ENCODE measurements at places on chromosomes 6 and 20. TPM values are rescaled to one million over a fixed set of nuclear protein-coding genes. Genes with fewer than 3 reads are reported as not detected.

SEL1L2 gene
- not detected for total RNA-seq

LAMA2 gene
- total RNA-seq = 0.47 TPM

MAP7 gene
- 0.73 TPM for total RNA-seq

DNA sequence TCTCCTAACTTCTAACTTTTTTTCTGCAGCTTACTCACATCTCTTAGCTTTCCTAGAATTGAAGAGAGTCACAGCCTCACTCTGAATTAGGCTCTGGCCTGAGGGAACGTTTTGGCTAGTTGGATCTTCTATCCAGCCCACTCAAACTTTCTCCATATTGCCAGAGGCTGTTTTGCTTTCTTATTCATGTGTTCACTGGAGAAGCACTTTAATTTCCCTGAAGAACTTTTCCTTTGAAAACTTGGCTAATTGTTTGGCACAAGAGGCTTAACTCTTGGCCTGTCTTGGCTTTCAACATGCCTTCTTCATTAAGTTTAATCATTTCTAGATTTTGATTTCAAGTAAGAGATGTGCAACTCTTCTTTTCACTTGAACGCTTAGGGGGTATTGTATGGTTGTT, 138.2 kb upstream of the PLCB4 start:
- no peak overlapping the region for H3K27ac ChIP-seq
- H3K4me1 ChIP-seq = no peaks in the 10 kb centered on the region
- no peak overlapping the region for H3K4me3 ChIP-seq
- DNase-seq = no peak
- H3K27me3 ChIP-seq = no peaks in the 10 kb centered on the region
- no peaks in the 10 kb centered on the region for H3K36me3 ChIP-seq

DNA sequence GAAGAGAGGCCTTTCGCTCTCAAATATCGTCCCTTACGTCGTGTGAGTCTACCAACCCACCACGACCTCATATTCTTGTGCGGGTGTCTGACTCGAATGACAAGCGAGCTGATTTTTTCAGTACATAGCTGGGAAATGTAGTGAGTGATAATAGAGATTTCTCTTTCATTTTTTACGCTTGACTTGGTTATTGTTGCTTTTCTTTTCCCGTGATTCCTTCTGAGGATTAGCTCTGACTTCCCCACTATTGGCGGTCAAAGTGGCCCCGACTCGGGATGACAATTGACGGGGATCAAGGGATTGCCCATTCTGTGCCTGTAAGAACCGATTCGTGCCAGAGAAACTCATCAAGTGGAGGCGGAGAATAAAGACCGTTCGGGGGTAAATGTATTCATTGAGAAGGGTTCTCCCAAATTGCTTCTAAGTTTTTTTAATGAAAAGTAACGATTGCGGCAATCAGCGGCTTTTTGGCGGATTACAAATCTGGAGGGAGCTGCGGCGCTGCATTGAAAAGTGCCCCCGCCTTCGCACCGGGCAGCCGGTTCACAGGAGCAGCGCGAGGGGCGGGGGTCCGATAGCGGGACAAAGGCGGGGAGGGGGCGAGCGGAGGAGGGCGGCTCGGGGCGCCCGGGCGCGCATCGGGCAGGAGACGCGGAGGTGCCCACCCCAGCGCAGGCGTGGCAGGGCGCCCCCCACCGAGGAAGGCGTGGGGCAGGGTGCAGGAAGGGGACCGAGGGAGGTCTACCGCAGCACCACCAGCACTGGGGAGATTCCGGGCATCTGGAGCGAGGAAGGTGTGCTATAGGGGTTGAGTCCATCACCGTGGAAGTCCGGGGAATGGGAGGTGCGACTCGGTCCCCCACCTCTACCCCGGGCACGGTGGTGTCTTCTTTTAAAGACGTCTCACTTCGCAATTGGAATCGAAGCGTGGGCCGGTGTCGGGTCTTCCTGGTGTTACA, 44.5 kb upstream of the OSTM1 start:
- peaks cover 51% of the 10 kb centered on the region for H3K4me1 ChIP-seq
- H3K4me3 ChIP-seq = peak overlapping the region; percentile 34
- H3K27me3 ChIP-seq = peaks cover 83% of the 10 kb centered on the region
- no peaks in the 10 kb centered on the region for H3K36me3 ChIP-seq

DNA sequence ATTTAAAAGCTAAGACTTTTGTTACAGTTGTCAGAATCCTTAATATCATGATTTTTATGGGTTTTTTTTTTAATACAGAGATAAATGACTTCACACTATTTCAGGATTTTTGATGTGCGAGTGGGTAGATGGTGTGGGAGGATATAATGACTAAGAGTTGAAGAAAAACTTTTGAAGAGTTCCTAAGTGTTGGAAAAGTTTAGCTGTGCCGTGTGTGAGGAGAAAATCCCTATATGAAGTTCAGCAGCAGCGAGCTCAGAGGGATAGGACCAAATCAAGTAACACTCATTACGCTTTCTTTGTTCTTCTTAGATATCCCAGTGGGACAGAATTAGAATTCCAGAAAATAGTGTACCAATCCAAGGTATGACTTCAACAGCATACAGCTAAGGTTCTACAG, 34.1 kb downstream of the PDE10A start:
- no peaks in the 10 kb centered on the region for H3K36me3 ChIP-seq
- DNase-seq = no peak
- no peak overlapping the region for H3K27ac ChIP-seq
- H3K27me3 ChIP-seq = peaks cover 4% of the 10 kb centered on the region
- no peak overlapping the region for H3K4me3 ChIP-seq
- H3K4me1 ChIP-seq = peaks cover 10% of the 10 kb centered on the region

- H3K27ac ChIP-seq = no peak overlapping the region
- H3K27me3 ChIP-seq = no peaks in the 10 kb centered on the region
- DNase-seq = no peak
These were observed 1.3 kb upstream of the UTRN start for GRCh38 chr6:144283646-144284477.

GRCh38 chr6:44062105-44062770, 65.0 kb downstream of the MRPL14 start:
- H3K27me3 ChIP-seq = peaks cover 16% of the 10 kb centered on the region
- no peaks in the 10 kb centered on the region for H3K4me1 ChIP-seq
- H3K27ac ChIP-seq = no peak overlapping the region

DNA sequence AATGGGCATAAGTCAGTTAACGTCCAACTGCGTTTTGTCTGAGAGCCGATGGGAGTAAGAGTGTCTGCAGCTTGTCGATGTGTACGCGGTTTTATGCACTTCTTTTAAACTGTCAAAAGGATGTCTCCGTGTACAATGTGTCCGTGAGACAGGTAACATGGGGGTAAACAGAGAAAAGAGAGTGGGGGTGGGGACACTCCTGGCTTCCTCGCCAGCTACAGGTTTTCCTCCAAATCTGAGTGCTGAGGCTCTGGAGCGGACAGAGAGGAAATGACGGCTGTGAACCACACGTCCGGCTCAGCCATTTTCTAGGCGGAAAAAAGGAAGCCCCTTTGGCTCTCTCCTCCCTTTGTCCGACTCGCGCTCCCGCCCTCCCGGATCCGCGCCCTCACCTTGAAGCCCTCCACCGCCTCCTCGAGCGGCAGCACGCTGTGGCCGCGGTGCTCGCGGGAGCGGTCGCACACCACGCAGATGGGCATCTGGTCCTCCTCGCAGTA, 916 bp downstream of the TRIM27 start:
- H3K27me3 ChIP-seq = no peaks in the 10 kb centered on the region
- H3K36me3 ChIP-seq = peaks cover 34% of the 10 kb centered on the region
- peak overlapping the region; percentile 82 for H3K27ac ChIP-seq
- H3K4me3 ChIP-seq = peak overlapping the region; percentile 94

- H3K27me3 ChIP-seq = no peaks in the 10 kb centered on the region
- no peak overlapping the region for H3K27ac ChIP-seq
- no peak for DNase-seq
- no peaks in the 10 kb centered on the region for H3K36me3 ChIP-seq
- H3K4me3 ChIP-seq = no peak overlapping the region
- peaks cover 3% of the 10 kb centered on the region for H3K4me1 ChIP-seq
These were observed 394.0 kb downstream of the LAMA2 start for GRCh38 chr6:129276986-129277385.

DNA sequence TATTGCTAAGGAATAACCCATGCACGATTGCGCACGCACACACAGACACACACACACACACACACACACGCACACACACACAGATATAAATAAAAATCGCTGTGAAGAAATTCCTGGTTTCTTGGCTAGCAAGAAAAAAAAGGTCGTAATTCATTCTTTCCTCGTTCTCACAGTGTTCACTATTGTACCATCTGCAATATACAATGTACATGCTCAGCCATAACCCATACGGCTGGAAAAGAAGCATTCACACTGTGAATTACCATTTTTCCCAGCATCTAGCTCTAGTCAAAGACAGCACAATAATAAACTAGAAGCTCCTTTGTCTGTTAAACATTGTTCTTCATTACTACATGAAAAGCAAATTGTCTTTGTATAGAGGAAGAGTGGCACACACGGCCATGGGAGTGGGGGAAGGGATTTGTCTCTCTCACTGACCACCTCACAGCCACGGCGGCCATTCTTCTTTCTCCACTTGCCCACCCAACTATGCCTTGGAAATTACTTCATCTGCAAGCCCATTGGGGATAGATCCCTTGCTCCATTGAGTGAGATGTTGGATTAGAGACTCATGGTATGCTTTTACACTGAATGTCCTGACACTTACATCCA, 115.3 kb upstream of the ID4 start:
- DNase-seq = no peak
- no peak overlapping the region for H3K4me3 ChIP-seq
- no peaks in the 10 kb centered on the region for H3K36me3 ChIP-seq
- H3K27me3 ChIP-seq = no peaks in the 10 kb centered on the region

GRCh38 chr20:47295129-47295813, 61.2 kb downstream of the ZMYND8 start:
- H3K36me3 ChIP-seq = peaks cover 12% of the 10 kb centered on the region
- H3K27me3 ChIP-seq = no peaks in the 10 kb centered on the region

GRCh38 chr6:166031275-166031674, 136.4 kb downstream of the TBXT start:
- H3K36me3 ChIP-seq = no peaks in the 10 kb centered on the region
- no peak overlapping the region for H3K27ac ChIP-seq
- DNase-seq = no peak
- no peak overlapping the region for H3K4me3 ChIP-seq
- H3K4me1 ChIP-seq = no peaks in the 10 kb centered on the region

GRCh38 chr6:53795340-53795701, 516 bp downstream of the LRRC1 start:
- H3K4me1 ChIP-seq = peaks cover 15% of the 10 kb centered on the region
- no peak for DNase-seq
- peaks cover 15% of the 10 kb centered on the region for H3K27me3 ChIP-seq
- no peaks in the 10 kb centered on the region for H3K36me3 ChIP-seq
- peak overlapping the region; percentile 96 for H3K4me3 ChIP-seq
- no peak overlapping the region for H3K27ac ChIP-seq

GRCh38 chr20:11724097-11724496, 193.6 kb upstream of the BTBD3 start:
- no peak overlapping the region for H3K4me3 ChIP-seq
- no peaks in the 10 kb centered on the region for H3K36me3 ChIP-seq
- no peaks in the 10 kb centered on the region for H3K27me3 ChIP-seq
- H3K27ac ChIP-seq = no peak overlapping the region
- no peaks in the 10 kb centered on the region for H3K4me1 ChIP-seq

- H3K27me3 ChIP-seq = peaks cover 3% of the 10 kb centered on the region
- H3K36me3 ChIP-seq = no peaks in the 10 kb centered on the region
- H3K27ac ChIP-seq = no peak overlapping the region
- peaks cover 3% of the 10 kb centered on the region for H3K4me1 ChIP-seq
- H3K4me3 ChIP-seq = no peak overlapping the region
These were observed 36.1 kb downstream of the PSMB1 start for GRCh38 chr6:170516783-170517616.

DNA sequence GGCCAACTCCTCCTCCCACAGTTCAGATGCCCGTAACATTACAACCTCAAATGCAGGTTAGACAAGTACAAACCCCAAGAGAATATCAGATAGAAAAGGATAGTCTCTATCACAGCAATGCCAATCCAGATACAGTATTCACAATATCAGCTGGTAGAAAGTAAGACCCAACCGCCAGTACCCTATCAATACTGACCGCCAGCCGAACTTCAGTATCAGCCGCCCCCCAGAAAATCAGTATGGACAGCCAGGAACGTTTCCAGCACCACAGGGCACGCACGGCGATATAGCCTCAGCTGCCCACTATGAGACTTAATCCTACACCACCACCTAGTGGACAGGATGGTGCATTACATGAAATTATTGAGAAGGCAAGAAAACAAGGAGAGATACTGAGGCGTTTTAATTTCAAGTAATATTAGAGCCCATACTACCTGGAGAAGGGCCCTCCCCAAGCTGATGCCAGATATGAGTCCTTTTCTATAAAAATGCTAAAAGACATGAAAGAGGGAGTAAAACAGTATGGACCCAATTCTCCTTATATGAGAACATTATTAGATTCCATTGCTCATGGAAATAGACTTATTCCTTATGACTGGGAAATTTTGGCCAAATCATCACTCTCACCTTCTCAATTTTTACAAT, 17.6 kb upstream of the EIF2S2 start:
- no peak overlapping the region for H3K4me3 ChIP-seq
- H3K36me3 ChIP-seq = no peaks in the 10 kb centered on the region
- peak; percentile 85 for DNase-seq
- peaks cover 6% of the 10 kb centered on the region for H3K4me1 ChIP-seq
